Epithelial cell of prostate (primary cell): ENCODE measurements at places on chromosomes 12 and 14.

- DNase-seq = no peak
Observed at GRCh38 chr14:94748667-94749347, 21.1 kb downstream of the GSC start.

GRCh38 chr14:92603309-92604242 is 90.0 kb downstream of the RIN3 start:
- DNase-seq = no peak

DNA sequence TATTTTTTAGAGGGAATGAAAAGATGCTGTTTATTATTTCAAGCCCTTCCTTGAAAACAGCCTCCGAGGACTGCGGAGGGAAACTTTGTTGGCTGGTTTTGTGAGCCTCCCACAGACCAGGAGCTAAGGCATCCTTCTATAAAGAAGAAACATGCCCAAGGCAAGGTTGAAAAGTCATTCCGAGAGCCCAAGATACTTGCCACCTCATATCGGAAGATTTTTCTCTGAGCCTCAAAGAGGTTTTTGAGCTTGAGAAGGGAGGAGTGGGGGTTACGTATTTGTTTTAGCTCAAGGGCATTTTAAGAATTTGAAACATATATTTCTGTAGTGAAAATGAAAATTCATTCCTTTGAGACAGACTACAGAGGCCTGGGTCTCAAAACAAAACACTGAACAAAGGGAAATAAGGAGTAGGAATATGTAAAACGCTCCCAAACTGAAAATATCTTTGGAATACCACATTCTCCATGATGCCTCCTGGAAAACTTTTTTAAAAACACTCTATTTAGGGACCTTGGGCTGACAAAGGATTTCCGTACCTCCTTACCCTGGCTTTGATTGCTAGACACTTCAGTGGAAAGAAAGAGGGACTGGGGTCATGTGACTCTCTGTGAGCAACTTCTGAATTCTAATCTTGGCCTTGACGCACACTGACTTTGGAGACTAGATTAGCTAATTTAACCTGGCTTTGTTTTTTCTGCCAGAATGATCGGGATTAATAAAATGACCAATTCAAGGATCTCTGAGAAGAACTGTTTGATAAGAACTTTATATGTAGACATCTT is 180.9 kb downstream of the SRGAP1 start:
- DNase-seq = no peak

DNA sequence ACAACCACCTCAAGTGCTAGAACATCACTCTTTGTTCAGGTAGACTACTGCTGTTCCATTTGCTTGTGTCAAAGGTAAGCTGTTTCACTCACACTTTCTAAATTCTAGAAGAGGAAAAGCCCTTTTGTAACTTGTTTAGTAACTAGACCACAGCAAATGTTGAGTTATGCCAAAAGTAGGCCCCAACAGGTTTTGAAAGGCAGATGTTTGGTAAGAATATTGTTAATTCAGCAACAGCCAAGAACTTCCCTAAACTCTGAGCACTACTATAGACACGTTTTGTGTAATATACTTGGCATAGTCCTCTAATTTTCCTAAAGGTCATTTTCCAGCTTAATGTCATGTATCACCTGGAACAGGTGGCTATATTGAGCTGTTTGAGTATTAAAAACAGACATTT is 79.0 kb downstream of the DCAF5 start:
- no peak for DNase-seq

DNA sequence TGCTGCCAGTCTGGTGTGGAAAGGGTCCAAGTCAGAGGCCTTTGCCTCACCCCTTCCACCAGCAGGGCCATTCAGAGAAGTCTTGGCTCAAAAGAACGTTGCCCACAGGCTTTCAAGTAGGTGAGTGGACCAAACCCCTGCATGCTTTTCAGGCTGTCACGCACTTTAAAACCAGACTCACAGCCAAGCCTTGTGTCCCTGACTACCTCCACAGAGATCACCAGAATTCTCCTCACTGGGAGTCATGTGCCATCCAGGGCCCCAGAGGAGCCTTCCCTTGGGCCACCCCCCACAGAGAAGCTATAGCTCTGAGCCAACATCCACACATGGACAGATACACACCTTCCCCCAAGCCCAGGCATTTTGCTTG is 283.1 kb downstream of the DPF3 start:
- no peak for DNase-seq

GRCh38 chr12:25977047-25977446 is 18.6 kb downstream of the RASSF8 start:
- no peak for DNase-seq

GRCh38 chr12:89183985-89184435 is 168.3 kb downstream of the DUSP6 start:
- no peak for DNase-seq

- DNase-seq = no peak
Observed at GRCh38 chr12:31298922-31299321, 27.0 kb downstream of the SINHCAF start.

DNA sequence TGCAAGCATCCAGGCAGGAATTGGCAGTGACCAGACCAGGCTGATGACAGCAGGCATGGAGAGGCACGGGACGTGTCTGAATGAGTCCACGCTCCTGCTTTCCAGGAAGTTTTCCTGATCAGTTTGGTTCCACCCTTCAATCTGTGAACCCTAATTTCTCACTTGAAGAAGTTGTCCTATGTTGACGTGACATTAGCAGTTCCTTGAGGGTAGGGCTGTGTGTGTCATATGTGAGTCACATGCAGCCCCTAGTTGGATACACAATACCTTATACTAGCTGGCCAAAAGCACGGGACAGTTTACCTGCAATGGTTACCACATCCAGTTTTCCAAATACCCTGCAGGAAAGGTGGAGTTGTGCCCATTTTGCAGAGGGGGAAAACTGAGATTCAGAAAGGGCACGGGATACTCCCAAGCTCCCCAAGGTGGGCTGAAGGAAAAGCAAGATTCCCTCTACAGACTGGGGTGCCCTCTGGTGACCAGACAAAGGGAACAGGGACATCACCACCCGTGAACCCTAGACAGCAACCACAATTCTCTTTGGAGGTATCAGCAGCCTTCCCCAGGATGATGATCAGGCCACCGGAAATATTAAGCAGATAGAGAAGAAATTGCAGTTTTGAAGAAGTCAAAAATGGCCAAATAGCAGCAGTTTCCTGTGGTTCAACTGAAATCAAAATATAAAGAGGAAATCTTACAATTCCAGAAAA is 194.5 kb downstream of the PHETA1 start:
- peak; percentile 3 for DNase-seq

DNA sequence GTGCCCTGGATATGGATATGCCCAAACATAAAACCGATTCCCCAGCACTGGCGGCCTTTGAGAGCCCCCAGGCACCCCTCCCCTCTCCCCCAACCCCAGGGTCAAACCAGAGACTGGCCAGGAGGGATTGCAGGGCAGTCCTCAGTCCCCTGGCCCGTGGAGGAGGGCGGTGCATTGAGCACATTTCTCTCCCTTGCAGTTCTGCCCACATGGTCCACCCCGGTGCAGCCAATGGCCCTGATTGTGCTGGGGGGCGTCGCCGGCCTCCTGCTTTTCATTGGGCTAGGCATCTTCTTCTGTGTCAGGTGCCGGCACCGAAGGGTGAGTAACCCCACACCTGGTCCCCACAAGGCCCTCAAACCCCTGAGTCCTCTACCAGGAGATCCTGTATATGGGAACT is 3.4 kb upstream of the GPR162 start:
- DNase-seq = no peak

GRCh38 chr12:11856971-11857370 is 207.5 kb downstream of the ETV6 start:
- peak; percentile 82 for DNase-seq

DNA sequence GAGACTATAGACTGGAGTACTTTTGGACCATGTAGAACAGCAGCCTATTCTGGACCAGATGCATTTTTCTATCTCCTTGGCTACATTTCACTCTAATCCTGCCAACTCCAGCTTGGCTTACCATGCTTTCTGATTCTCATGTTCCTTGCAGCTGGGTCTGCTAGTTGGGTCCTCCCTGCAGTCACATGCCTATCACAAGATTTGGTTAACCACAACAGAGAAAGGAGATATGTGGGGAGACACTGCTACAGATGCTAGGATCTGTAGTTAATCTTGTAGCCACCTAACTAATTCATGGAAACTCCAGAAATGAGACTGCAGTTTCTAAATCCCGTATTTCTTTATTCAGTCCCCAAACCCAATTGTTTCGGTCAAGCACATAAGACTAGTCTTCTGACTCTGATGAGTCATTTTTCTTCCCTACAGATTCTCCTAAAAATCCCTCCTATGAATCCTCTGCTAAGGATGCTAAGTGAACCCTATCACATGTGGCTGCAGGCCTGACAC is 410.6 kb downstream of the DAD1 start:
- no peak for DNase-seq

- peak; percentile 26 for DNase-seq
Observed at GRCh38 chr14:59438195-59438647, 27.0 kb downstream of the GPR135 start.

DNA sequence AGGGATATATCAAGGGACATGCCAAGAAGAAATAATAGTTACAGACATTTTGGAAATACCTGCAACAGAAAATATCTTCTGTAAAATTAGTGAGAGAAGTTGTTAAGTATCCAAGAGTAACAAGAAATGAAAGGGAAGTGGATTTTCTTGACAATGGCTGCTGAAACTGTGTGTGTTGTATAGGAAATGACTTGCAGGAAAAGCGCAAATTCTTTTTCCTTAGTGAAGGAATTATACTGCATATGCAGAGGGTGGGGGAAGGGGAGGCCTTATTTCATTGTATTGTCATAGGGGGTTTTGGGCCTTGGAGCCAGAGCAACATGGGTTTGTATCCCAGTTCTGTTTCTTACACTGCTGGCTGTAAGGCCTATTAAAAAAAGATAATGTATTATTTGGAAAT is 84.4 kb upstream of the DDHD1 start:
- DNase-seq = no peak

DNA sequence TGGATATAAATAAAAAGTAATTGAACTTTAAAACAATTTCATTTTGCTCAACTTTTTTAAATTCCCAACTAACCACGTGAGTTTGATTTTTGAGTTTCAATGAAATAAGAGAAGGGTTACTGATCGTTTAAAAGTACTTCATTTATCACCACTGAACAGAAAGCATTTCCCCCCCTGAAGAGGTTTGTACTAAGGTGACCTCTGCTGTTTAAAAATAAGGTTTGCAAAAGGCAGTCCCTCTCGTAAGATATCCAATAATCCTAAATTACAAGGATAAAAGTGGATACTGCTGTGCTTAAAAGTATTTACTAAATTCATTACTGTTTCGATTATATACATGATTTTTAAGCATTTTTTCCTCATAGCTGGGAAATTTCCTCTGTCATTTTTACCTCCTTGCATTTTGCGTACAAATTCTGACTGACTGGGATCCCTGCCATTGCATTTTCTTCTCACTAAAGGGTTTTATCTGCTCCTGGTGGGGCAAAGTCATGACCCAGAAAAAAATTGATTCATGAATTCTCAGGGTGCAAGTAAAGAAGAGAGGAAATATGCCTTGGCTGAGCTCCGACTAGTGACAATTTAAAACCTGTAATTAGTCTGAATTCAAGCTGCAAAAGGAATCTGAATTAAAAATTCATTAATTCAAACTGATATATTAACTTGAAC is 463.8 kb downstream of the PRKD1 start:
- DNase-seq = no peak

DNA sequence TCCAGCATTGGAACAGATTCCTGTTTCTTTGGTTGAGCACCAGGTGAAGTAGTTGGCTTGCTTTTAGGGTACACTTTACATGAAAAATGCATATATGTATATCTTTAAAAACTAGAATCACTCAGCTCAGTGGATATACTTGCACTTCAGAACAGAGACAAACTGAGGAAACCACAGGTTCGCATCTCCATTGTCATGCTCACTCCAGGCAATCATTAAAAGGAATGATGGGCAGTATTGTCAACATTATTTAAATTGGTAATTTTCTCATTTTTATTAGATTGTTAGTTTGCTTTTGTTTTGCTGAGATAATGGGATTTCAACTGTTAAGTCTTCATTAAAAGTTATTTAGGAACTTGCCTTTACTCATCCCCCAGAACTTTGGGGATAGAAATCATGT is 71.0 kb upstream of the NELL2 start:
- DNase-seq = no peak

GRCh38 chr14:64549791-64550620 is at the start of gene PPP1R36:
Gene PPP1R36, plus strand, starts transcription at chr14:64549961. Its CDS starts 37 bp downstream, at chr14:64549998.
- no peak for DNase-seq

GRCh38 chr14:82447586-82447985 is 913.9 kb upstream of the SEL1L start:
- no peak for DNase-seq

GRCh38 chr12:47397664-47398281 is 308.1 kb downstream of the RPAP3 start:
- DNase-seq = peak; percentile 68

DNA sequence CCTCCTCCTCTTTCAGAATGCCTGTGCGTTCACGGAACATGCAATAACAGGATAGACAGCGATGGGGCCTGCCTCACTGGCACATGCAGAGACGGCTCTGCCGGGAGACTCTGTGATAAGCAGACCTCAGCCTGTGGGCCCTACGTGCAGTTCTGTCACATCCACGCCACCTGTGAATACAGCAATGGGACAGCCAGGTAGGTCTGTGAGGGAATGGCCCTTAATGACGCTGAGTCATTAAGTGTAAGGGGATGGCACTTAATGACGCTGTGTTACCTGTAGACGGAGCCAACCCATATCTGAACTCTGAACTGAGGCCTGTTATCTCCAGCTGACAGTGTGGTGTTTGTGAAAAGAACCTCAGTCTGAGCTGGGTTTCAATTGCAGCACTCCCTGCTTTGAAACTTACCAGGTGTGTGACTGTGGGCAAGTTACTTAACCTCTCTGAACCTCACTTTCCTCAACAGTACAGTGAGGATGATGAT is 86.9 kb downstream of the STAB2 start:
- no peak for DNase-seq

GRCh38 chr14:41229824-41230223 is 376.9 kb upstream of the LRFN5 start:
- DNase-seq = no peak

- no peak for DNase-seq
Observed at GRCh38 chr12:18753481-18754123, 15.7 kb downstream of the CAPZA3 start.

GRCh38 chr14:95664066-95664465 is 22.2 kb upstream of the TCL1B start:
- no peak for DNase-seq

DNA sequence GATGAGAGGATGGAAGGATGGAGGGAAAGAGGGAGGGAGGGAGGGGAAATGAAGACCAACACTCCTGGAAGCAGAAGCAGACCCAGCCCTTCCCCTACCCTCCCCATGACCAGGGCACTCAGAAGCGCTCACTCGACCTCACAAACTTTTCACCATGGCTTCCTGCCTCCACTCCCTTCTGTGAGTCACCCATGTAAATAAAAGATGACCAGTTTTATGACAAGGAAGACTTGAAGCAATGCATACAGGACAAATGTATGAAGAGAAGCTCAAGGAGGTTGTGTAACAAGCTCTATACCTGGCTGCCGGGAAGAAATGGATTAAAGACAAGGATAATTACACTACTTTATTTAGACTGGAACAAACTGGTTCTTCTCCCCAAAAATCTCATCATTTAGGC is 63.8 kb downstream of the CDC42BPB start:
- peak; percentile 84 for DNase-seq

GRCh38 chr14:64676410-64677008 is 27.7 kb upstream of the PLEKHG3 start:
- DNase-seq = no peak

- DNase-seq = no peak
Observed at GRCh38 chr12:109358154-109358869, 10.6 kb downstream of the MYO1H start.

GRCh38 chr14:99740411-99740810 is 52.8 kb upstream of the EML1 start:
- DNase-seq = no peak

- no peak for DNase-seq
Observed at GRCh38 chr14:104705340-104706047, 16.1 kb downstream of the INF2 start.

- DNase-seq = no peak
Observed at GRCh38 chr12:113246478-113247122, 25.3 kb downstream of the TPCN1 start.
